ENCODE measurements at places on chromosomes 3 and 15. TPM values are rescaled to one million over a fixed set of nuclear protein-coding genes. Genes with fewer than 3 reads are reported as not detected.

- no peak for DNase-seq
Measured at GRCh38 chr3:42366550-42366949, 43.9 kb downstream of the LYZL4 start.

The TMC3 gene
- total RNA-seq = not detected

GRCh38 chr3:175479800-175480199 is 620.7 kb downstream of the NAALADL2 start:
- no peak for DNase-seq

The IL5RA gene
- total RNA-seq = 0.75 TPM

The ANKUB1 gene
- not detected for total RNA-seq

DNA sequence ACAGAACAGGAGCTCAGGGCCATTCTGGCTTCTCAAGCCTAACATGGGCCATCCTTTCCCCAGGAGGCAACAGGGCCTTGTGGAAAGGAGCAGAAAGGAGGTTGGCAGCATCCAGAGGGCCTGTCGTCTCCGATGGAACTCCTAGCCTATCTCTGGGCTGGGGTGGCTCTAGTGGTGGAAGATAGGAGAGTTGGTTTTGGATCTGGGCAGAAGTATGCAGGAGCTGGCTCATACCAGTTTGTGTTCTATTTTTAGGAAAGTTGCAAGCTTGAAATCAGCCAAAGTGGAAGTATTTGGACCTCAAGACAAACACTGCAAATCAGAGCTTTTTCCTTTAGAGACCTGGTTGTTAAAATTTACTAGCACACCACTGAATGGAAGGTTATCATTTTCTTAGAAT is 35.4 kb upstream of the XCR1 start:
- DNase-seq = no peak

The RTP4 gene
- total RNA-seq = 8.2 TPM

The DAZL gene
- not detected for total RNA-seq
